ENCODE measurements at places on chromosomes 16 and 17.

DNA sequence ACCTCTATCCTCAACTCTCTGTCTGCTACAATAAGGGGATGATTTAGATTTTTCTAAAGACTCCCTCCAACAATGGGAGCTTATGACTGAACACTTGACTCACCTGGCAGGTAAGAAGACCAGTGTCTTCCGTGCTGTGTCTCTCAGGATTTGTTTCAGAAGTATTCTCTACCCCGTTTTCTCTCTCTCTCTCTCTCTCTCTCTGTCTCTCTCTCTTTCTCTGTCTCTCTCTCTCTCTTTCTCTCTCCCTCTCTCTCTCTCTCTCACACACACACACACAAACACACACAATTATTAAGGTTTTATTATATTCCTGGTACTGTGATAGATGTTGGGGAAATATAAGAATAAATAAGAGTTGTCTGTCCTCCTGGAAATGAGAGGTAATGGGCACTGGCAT lies 263.9 kb downstream of the TOX3 start:
- DNase-seq, result no peak

DNA sequence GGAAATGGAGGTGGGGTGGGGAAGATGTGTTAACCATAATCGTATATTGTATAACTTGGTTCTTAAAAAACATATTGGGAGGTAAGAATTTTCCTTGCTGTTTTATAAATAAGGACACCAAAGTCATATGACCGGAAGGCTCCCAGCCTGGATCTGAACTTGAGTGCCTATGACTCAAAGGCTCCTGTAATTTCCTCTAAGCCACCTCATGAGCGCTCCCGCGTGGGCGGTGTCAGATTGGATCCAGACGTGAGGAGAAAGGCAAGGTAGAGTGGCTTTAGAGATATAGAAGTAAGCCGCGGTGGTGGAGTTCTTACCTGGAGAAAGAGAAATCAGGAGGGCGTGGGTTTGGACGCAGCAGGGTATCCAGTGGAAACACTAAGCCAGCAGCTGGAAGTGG lies 196.2 kb upstream of the NLRP1 start:
- DNase-seq, result no peak

DNA sequence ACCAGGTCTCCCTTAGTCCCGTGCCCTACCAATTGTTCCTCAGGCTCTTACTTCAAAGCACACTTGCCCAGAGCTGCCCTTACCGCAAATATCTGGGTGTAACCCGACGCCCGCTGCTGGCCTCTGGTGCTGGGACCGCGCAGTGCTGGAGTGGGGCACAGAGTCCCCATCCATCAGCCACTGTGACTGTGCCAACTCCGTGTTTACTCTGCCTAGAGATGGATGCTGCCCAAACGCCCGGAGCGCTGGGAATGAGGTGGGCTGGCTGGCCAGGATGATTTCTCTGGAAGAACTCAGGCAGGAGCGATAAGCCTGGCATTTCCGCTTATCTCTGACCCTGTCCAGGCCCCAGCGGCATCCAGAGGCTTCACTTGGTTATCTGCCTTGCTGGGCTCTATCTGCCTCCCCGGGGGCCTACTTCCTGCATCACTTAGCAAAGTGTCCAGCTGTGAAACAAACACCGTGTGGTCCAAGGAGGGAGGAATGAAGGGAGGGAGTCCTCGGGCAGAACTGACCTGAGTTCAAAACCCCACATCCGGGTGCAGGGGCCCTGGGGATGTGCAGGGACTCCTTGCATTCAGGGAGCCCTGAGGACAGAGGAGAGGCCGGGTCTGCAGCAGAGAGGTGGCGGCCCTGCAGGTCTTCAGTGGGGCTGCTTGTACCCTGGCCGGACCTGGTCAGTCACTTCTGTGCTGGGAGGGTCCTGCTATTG lies 9.4 kb upstream of the MYLK3 start:
- no peak for DNase-seq

DNA sequence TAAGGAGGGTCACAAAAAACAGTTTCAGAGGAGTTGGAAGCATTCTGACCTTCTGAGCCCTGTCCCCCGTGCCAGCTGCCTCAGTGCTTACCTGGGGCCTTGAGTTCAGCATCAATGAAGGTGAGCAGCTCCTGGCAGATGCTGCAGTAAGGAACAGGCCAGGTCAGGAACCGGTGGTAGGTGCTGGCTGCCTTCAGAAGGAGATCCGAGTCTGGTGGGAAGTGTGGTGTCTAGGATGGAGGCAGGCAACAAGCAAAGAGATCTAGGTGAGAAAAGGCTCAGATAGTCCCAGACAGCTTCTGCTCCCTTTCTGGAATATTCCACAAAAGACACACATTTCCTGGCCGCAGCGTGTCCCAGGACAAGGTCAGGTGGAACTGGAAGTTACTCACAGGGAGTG lies 37.2 kb upstream of the PIK3R6 start:
- no peak for DNase-seq

- no peak for DNase-seq
Measured at GRCh38 chr16:12295395-12295794, 318.9 kb downstream of the SNX29 start.

- DNase-seq, result no peak
Measured at GRCh38 chr16:85445064-85445778, 167.9 kb upstream of the GSE1 start.

- DNase-seq, result no peak
Measured at GRCh38 chr16:5108505-5109158, 11.0 kb upstream of the EEF2KMT start.

GRCh38 chr16:28984091-28984490 lies 761 bp upstream of the LAT start:
- no peak for DNase-seq

DNA sequence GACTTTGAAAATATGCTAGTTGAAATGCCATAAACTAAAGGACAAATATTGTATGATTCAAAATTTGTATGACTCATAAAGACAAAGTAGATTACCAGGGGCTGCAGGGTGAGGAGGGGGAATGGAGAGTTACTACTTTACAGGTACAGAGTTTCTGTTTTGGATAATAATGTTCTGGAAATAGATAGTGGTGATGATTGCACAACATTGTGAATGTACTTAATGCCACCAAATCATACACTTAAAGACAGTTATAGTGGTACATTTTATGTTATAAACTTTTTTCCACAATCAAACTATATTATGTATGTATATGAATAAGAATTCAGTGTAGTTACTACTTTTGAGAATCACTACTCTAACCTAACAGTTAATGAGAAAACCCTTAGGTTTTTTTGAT lies 368.1 kb downstream of the ZFHX3 start:
- DNase-seq, result no peak

DNA sequence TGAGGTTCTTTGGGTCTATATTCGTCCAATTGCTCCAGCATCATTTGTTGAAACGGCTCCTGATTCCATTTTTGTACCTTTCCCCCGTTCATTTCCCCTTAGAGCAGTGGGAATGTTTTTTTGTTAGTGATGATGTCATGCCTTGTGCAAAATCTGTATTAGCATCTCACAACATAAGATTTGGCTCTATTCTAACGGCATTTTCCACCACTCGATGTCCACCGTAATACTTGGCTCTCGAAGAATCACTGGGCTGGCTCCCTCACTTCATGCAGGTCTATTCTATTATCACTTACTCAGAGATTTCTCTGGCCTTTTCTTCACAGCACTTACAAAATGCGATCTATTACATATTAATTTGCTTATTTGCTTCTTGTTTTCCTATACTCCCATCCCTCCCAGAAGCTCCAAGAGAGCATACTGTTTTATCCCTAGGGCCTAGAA lies 571 bp upstream of the NME1 start:
- no peak for DNase-seq

- DNase-seq, result no peak
Measured at GRCh38 chr16:3797473-3797872, 80.1 kb upstream of the TRAP1 start.

DNA sequence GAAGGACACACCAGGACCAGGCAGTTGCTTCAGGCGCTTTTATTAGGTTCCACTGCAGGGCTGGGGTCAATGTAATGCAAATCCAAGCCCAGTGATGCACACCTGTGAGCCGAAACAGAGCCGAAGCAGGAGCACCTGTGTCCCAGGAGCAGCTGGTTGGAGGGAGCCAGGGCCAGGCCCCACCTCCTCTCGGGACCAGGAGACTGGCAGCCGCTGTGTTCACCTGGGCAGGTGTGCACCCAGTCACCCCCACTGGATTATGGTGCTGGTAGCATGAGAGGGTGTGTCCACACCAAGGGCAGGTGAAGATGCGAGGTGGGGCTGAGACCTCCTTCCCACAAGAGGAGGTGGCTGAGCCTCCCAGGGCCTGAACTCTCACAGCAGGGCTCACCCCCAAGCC lies 4.7 kb upstream of the FAAP100 start:
- DNase-seq, result no peak

GRCh38 chr17:10337976-10338375 lies 34.8 kb downstream of the MYH13 start:
- no peak for DNase-seq

DNA sequence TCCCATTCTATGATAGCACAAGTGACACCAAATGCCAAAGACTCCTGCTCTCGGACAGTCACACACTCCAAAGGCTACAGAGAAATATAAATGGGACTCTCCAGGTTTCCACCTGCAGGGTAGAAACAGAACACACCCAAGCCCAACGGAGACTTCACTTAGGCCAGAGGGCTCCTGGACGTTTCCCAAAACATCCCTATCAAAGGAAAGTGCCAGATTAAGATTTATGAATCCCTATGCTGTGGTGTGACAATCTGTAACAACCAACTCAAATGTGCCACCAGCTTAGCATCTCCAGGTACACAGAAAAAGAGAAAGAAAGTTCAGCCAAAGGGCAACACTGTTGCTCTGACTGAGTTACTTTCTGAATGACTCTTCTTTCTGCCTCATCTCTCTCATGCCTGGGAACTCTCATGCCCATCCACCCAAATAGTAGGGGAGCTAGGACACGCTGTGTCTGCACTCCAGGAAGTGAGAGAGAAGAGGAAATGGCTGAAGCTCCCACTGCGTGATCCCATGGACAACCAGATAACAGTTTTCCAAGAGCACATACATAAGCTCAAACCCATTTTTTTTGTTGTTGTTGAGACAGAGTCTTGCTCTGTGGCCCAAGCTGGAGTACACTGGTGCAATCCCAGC lies 49.7 kb downstream of the SMG6 start:
- DNase-seq, result no peak

DNA sequence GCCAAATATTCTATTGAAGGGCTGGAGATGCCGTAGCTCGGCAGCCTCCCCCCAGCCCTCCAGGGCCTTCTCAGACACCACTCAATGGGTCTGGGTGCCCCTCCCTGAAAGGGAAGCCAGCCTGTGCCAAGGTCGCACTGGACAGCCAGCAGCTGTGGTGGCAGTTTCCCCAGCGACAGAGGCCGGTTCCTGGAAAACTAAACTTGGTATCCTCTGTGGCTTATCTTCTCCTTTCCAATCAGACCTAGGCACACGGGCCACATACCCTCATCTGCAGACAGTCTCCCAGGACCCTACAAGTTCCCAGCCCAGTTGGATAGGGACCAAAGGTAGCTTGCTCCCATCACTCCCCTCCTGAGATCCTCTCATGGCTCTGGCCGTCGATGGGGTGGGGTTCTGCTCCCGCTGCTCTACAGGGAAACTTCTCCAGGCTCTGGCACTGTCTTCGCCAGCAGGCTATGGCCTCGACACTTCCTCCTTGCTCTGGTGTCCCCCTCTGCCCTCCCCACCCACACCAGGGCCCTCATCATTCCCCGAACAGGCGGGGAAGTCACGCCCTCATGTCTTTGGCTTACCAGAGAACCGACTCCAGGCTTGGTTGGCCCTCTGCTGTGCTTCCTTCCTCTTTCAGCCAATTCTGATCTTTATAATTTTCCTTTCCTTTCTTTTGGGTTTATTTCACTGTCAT lies 18.3 kb upstream of the IL21R start:
- no peak for DNase-seq

- no peak for DNase-seq
Measured at GRCh38 chr17:57553991-57554825, 190.9 kb downstream of the CCDC182 start.

DNA sequence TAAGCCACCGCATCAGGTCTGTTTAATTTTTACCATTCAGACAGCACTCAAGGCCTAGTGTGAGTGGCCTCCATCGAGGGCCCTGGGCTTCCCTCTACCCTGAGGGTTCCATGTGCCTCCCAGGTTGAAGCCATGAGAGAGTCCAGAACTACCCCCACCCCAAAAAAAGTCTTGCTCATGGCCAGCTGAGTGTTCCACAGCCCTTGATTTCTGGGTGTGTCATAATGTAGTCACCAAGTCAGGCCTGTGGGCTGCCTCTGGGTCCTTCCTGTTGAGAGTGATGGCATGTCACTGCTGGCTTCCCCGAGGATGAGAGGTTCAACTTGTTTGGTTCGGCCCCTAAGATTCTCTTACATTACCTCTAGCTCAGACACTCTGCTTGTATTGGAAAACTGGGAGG lies 100.6 kb downstream of the PITPNC1 start:
- no peak for DNase-seq

- peak; percentile 67 for DNase-seq
Measured at GRCh38 chr16:2474877-2475412, at the start of gene TBC1D24. TSS of gene TBC1D24 (plus strand) at chr16:2475127. CDS start at chr16:2496149, 21,022 bp downstream.

- DNase-seq, result no peak
Measured at GRCh38 chr17:30599428-30600059, 122.3 kb downstream of the GOSR1 start.

DNA sequence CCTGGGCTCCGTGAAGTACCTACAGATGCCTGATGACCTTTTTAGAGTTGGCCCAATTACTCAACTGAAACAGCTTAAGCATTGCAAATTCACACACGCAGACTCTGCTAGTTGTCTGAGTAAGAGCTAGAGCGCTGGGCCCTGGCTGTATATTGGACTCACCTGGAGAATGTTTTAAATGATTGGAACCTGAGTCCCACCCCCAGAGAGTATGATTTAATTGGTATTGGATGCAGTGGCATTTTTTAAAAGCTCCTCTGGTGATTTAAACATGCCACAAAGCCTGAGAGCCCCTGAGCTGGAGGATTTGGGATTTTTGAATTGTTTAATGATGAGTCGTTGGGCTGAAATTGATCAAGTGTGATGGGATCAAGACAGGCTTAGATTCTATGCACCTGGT lies 143.9 kb upstream of the SDK2 start:
- DNase-seq, result no peak

DNA sequence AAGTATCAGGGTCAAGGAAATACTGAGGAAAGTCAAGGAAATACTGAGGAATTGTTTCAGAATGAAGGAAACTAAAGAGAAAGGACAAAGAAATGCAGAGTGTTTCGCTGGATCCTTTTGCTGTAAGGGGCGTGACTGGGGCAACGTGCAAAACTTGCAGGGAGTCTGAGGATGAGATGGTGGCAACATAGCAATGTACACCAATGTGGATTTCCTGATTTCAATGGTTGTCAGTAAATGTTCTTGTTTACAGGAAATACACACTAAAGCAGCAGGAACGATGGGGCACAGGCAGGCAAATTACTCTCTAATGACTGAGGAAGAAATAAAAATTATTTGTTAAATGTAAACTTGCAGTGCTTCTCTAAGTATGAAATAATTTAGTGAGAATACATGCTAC lies 34.4 kb downstream of the ZZEF1 start:
- DNase-seq, result no peak

- DNase-seq, result no peak
Measured at GRCh38 chr17:5254903-5255521, 20.4 kb upstream of the SCIMP start.

GRCh38 chr16:78176435-78176834 lies 77.0 kb downstream of the WWOX start:
- no peak for DNase-seq

Measured in hypothalamus (tissue), 51 donors.